Right lung (tissue), 10 donors: ENCODE measurements at places on chromosomes 7 and 10. TPM values are rescaled to one million over a fixed set of nuclear protein-coding genes. Genes with fewer than 3 reads are reported as not detected.

LRRC17 gene
- 232 TPM for polyA plus RNA-seq

CCDC172 gene
- not detected for polyA plus RNA-seq

GDF2 gene
- polyA plus RNA-seq: 0.18 TPM

HABP2 gene
- 0.40 TPM for polyA plus RNA-seq

SEPTIN14 gene
- 0.40 TPM for polyA plus RNA-seq

ENO4 gene
- polyA plus RNA-seq: 3.8 TPM

TSPAN33 gene
- polyA plus RNA-seq: 4.2 TPM

DNA sequence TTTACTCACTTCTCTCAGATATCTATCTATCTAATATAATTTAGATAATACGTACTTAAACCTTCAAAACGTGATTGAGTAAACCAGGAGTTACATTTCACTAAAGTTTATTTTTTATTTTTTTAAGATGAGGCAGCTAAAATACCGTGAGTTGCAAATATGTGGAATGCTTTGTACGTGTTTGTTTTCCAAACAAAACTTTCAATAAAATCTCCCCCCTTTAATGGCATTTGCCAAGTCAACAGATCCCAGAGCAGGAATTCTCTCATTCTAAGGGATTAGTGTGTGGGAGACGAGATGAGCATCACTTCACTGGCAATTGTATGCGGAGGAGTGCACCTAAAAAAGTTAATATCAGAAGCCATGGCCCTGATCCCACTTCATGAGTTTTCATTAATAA is 53.7 kb upstream of the MAGI2 start:
- DNase-seq: no peak

GRCh38 chr7:143735962-143736361 is 21.5 kb downstream of the CTAGE6 start:
- DNase-seq: no peak

DNA sequence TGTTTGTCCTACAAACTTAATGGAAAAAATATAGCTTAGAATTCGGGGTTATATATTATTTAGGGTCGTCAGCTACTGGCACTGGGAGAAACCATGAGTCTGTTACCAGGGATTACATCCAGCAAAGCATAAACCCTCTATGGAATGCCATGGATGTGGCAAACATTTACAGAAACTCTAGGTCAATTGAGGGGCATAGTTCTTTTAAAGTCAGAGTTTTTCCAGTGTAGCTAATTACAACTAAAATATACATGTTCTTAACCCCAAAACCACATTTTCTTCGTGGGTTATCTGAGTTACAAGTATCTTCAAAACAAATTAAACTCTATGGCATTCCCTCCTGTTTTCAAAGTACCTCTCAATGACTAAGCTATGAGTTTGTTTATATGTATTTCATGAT is 99.3 kb upstream of the THSD7A start:
- DNase-seq: no peak

DNA sequence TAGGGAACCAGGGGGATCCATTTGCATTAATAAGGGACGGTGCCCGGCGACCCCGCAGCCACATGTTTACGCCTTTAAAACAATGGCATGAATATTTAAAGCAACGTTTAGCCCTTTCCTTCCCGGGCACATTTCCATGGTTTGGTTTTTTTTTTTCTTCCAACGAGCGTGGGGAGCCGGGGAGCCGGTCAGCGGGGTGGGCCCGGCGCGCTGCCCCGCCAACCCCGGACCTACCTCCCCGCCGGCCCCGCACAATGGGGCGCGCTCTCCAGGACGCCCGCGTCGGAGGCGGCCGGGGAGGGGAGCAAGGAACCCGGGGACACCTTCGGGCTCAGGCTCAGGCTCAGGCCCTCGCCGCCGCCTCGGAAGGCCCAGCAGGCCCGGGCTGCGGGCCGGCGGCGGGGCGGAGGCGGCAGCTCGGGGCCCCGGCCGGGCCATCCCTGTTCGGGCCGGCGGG is 1.0 kb downstream of the SEPHS1 start:
- DNase-seq: peak; percentile 36

DNA sequence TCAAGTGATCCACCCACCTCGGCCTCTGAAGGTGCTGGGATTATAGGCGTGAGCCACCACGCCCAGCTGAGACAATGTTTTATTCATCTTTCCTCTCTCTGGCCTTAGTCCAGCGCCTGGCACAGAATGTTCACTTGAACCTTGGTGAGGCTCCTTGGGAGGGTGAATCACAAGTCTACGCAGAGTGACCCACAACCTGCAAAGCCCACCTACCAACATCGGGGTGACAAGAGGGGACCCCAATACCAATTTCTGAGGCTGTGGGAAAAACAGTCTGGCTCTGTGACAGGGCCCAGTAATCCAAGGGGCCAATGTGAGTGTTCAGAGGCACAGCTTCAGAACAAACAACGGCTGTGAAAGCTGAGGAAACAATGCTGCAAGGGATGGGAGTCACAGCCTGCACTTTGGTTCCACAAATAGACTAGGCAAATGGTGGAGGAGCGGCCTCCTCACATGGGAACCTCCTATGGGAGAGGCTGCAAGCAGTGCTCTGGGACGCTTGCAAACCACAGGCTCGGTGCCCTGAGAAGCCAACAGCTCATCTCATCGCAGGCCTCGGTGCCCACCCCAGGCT is 5.6 kb upstream of the MALSU1 start:
- no peak for DNase-seq

GRCh38 chr7:109235316-109235715 is 665.6 kb downstream of the DNAJB9 start:
- no peak for DNase-seq

DNA sequence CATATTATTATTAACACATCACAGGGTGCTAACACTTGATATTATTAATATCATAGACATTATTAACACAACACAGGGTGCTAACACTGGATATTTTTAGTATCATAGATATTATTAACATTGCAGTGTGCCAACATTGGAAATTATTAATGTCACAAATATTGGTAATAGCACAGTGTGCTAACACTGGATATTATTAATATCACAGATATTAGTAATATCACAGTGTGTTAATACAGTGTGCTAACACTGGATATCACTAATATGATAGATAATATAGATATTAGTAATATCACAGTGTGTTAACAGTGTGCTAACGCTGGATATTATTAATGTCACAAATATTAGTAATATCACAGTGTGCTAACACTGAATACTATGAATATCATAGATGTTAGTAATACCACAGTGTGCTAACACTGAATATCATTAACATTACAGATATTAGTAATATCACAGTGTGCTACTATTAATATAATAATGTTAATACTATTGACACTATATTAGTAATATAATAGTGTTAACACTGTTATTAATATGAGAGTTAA is 1.6 kb upstream of the TMEM225B start:
- DNase-seq: no peak

DNA sequence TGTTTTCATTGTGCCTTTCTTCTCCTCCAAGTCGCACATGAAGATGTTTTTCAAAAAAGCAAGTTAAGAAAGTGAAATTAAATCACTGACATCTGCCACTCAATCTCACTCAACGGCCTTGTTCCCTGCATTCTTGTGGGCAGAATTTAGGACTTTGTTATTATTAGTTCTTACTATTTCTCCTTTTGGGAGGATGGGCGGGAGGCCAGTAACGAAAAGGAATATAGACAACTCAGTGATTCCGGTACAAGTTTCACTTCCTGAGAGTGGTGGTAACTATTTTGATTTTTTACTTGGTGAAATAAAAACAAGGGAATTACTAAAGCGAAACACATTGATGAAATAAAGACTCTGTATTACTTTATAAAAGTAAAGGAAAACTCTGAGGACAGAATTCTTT is 231.9 kb upstream of the HABP2 start:
- no peak for DNase-seq

DNA sequence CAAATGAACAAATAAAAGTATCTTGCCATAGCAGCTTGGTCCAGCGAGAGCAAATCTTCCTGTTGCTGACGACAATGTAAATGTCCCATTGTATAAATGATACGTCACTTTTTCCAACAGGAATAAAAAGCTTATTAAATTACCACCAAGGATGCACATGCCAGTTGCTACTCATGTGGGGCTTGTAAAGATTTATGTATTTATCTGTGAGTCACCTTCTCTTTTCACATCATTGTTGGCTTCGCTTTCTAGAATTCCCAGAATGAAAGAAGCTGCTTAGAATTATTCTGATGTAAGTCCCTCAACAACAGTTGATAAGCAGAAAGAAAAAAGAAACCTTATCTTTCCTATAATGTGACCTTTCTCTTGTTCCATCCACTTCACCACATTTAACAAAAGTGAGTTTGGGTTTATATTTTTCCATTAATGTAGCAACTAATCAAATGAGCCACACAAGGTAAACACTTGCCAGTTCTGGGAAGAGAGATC is 22.4 kb downstream of the DNAJC12 start:
- DNase-seq: no peak

- DNase-seq: peak; percentile 67
These were observed at the start of gene FAM13C for GRCh38 chr10:59362144-59362958. FAM13C (minus strand) TSS chr10:59362549; CDS start chr10:59362460, 89 bp downstream.

DNA sequence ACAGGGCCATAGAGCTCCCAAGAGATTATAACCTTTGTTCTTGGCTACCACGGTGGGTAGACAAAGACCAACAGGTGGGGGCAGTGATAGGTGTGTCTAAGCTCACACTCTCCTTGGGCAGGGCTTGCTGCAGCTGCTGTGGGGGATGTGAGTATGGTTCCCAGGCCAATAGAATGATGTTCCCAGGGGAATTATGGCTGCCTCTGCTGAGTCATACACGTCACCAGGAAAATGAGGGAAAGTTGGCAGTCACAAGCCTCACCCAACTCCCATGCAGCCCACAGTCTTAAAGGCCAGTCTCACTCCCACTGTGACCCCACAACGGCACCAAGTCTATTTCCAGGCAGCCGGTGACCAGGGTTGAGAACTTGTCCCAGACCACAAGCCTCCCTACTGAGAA is 453.4 kb upstream of the PODXL start:
- no peak for DNase-seq

DNA sequence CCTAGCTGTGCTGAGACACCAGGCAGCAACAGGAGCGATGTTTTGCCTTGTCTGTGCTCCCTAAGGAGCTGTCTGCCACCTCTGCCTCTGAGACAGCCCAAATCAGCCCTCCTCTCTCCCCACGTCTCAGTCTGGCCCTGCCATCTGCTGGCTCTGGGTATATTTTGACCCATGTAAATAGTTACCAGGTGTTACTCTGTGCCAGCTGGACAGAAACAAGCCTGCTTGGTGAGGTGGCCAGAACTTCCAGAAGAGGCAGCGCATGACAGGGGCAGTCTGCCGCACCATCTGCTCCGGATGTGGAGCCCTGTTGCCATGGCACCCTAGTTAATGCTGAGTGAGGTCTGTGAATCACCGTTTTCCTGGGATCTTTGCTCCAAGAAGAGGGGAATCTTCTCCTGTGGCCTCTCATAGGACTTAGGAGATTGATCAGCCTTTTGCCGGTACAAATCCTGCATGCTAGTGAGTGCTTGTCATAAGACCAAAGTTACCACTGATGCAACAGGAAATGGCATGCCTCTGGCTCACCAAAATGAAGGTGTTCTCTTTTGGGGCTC is 31.8 kb downstream of the GSTO2 start:
- DNase-seq: peak; percentile 66
